ENCODE measurements at places on chromosomes 5 and 9.

DNA sequence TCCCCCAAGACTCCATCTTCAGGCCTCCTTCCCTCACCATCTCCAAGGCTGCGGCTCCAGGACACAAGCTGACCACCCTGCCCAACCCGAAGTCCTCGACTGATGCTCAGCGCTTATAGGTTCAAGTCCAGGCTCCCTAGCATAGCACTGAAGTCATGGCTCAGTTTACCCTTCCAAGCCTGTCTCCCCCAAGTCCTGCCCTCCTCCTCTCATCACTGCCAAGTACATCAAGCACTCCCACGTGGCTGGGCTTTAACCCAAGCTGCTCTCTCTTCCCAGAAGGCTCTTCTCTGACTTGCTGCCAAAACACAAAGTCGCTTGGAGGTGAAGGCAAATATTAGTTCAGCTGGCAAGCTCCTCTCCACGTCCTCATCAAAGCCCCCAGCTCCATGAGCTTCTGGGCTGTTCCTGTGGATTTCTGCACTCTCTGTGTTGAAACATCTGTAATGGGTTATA, 22.1 kb upstream of the MARCHF6 start:
- DNase-seq, result no peak

DNA sequence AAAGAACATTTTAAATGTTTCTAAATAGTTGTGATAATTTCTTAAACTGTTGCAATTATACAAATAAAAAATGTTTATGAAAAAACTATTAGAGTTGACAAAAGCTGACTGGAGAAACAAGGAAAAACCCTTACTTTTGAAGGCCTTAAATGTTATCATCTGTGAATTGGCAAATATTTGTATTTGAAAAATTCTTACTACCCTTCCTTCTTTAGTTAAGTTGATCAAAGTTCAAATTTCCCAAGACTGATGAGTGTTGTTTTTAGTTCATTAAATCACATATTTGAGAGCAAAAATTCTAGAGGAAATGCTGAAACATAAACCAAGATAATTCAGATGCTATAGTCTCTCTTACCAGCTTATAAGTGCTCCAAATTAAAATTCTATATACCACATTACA, 2.6 kb upstream of the SLC35D2 start:
- no peak for DNase-seq

- DNase-seq, result no peak
Measured at GRCh38 chr9:93236541-93237206, 52.7 kb downstream of the WNK2 start.

DNA sequence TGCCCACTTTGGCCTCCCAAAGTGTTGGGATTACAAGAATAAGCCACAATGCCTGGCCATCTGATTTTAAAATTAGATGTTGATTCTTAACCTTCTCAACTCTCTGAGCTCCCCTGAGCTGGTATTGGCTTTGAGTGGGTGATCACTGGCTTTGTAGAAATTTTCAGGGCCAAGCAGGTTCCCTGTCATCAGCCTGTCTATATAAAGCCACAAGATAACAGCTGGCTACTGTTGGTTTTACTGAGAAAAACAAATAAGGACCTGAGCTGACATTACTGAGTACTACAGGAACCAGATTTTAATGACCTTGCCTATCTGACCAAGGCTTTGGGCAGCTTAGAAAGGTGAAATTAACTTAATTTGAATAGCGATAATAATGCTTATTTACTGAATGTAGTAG, 153.6 kb downstream of the MSX2 start:
- DNase-seq, result no peak

- no peak for DNase-seq
Measured at GRCh38 chr5:107558823-107559375, 111.8 kb downstream of the EFNA5 start.

- peak; percentile 30 for DNase-seq
Measured at GRCh38 chr5:87069974-87070608, 197.6 kb upstream of the RASA1 start.

DNA sequence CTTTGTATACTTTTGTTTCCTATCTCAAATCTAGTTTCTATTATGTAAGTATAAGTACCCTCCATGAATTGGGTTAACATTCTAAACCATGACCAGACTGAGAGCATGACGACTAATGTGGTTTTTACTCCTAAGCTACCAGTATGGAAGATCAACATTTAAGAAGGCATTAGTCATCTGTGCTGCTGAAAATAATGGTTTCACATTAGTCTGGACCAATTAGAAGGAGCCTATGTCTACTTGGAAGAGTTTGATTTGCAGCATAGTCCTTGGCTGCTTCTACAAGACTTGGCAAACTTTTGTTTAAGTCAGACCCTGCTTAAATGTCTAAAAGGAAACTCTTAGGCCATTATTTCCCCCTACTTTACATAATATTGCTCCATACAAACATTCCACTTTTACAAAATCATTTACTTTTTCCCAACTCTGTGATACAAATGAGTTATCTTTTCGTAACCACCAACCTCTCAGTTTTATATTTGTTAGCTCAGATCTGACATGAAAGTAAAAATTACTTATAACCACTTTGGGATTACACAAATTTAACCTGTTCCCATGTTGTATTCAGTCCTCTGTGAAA, 186.7 kb downstream of the COMMD10 start:
- no peak for DNase-seq

Data from Panc1 (cell line).